Thoracic aorta (tissue), 2 donors: ENCODE measurements at places on chromosomes 12 and 14. TPM values are rescaled to one million over a fixed set of nuclear protein-coding genes. Genes with fewer than 3 reads are reported as not detected.

GRCh38 chr12:43728117-43728516, 30.5 kb downstream of the PUS7L start:
- H3K36me3 ChIP-seq = no peaks in the 10 kb centered on the region
- no peak overlapping the region for H3K27ac ChIP-seq
- no peak for DNase-seq
- H3K27me3 ChIP-seq = no peaks in the 10 kb centered on the region

DNA sequence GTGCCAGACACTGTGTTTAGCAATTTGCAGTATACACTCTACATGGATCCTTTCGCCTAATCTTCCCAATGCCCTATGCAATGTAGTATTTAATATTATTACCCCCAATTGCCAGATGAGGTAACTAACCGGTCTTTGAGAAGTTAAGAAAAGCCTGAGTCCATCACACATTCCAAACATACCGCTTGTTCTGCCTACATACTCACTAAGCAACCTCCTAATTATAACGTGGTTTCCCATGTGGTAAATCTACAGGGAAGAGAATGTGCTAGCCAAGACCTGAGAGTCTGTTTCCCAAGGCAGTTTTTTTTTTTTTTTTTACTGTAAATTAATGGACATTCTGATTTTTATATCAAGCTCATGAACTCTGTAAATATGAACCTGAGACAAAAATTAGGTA, 37.2 kb downstream of the ATP2B1 start:
- no peak for DNase-seq
- H3K27ac ChIP-seq = no peak overlapping the region
- H3K4me1 ChIP-seq = peaks cover 6% of the 10 kb centered on the region
- H3K27me3 ChIP-seq = no peaks in the 10 kb centered on the region
- no peaks in the 10 kb centered on the region for H3K36me3 ChIP-seq
- no peak overlapping the region for H3K4me3 ChIP-seq

GRCh38 chr12:127411166-127411915, 855.6 kb upstream of the TMEM132C start:
- H3K4me3 ChIP-seq = no peak overlapping the region
- H3K27ac ChIP-seq = no peak overlapping the region
- H3K4me1 ChIP-seq = no peaks in the 10 kb centered on the region
- no peaks in the 10 kb centered on the region for H3K27me3 ChIP-seq
- no peaks in the 10 kb centered on the region for H3K36me3 ChIP-seq
- no peak for DNase-seq

Gene ZNF385A
- total RNA-seq = 7.4 TPM

Gene KCNC2
- not detected for total RNA-seq

DNA sequence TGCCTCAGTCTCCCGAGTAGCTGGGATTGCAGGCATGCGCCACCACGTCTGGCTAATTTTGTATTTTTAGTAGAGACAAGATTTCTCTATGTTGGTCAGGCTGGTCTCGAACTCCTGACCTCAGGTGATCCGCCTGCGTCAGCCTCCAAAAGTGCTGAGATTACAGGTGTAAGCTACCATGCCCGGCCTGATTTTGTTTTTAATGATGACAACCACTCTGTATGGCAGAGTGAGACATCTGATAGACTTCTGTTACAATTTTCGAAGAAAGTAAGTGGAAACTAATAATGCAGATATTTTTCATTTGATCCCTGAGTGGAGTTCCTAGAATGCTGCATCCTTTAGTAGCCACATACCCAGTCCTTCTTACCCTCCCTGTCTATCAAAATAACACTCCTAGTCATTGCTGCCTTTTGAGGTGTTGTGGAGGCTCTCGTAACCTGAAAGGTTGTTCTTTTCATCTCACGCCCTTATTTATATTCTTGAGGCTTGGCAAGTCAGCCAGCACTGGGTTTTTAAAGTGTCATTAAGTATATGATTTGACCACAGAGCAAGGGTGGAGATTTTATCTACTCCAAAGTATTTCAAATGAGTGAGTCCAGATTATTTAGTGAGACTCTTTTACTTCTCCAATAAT, 5.9 kb upstream of the EID3 start:
- H3K27ac ChIP-seq = no peak overlapping the region
- H3K4me1 ChIP-seq = peaks cover 41% of the 10 kb centered on the region
- no peaks in the 10 kb centered on the region for H3K27me3 ChIP-seq
- H3K4me3 ChIP-seq = no peak overlapping the region
- no peak for DNase-seq

- no peaks in the 10 kb centered on the region for H3K36me3 ChIP-seq
- H3K4me3 ChIP-seq = no peak overlapping the region
- H3K4me1 ChIP-seq = no peaks in the 10 kb centered on the region
- H3K27me3 ChIP-seq = no peaks in the 10 kb centered on the region
- H3K27ac ChIP-seq = no peak overlapping the region
Measured at GRCh38 chr14:97369901-97370300, 572.7 kb downstream of the VRK1 start.

DNA sequence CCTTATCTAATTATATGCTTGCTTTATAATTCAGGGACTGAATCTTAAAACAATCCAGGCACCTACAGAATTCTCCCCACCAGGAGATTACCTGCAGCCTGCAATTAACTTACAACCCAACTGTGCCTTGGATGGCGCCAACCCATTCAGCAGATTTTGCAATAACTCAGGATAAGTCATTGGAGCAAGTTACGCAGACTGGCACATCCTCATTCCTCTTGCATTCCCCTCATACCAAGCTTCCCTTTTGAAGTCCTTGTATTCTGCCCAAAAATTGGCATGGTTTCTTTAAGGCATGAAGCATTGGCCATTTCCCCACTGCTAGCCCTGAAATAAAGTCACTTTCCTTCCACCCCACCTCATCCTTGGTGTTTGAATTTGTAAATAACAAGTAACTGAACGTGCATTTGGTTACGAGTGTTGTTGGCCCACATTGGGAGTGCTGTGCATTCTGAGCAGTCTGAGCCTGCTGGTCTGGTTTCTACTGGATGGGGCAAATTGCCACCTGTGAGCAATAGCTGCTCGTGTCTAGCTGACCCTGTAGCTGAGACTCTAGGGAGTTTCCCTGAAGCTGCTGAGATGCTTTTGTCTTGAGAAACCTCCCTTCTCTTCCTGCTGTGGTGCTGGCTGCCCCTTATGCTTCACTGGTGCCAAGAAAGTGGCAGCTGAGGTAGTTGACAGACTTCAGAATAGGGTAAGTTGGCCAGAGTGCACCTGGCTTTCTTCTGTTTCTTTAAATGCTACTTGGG, 99.2 kb upstream of the SCAF11 start:
- H3K4me3 ChIP-seq = no peak overlapping the region
- no peak for DNase-seq
- no peak overlapping the region for H3K27ac ChIP-seq
- no peaks in the 10 kb centered on the region for H3K27me3 ChIP-seq

GRCh38 chr14:66330228-66330627, 155.9 kb upstream of the CCDC196 start:
- H3K27me3 ChIP-seq = no peaks in the 10 kb centered on the region
- no peak overlapping the region for H3K27ac ChIP-seq
- H3K4me1 ChIP-seq = no peaks in the 10 kb centered on the region
- H3K4me3 ChIP-seq = no peak overlapping the region
- H3K36me3 ChIP-seq = no peaks in the 10 kb centered on the region

GRCh38 chr14:70201994-70202393, 13.2 kb upstream of the SLC8A3 start:
- no peaks in the 10 kb centered on the region for H3K27me3 ChIP-seq
- no peak overlapping the region for H3K27ac ChIP-seq
- H3K4me1 ChIP-seq = no peaks in the 10 kb centered on the region
- H3K4me3 ChIP-seq = no peak overlapping the region

- H3K36me3 ChIP-seq = no peaks in the 10 kb centered on the region
- peak overlapping the region; percentile 13 for H3K27ac ChIP-seq
- no peak overlapping the region for H3K4me3 ChIP-seq
- H3K4me1 ChIP-seq = peaks cover 9% of the 10 kb centered on the region
- H3K27me3 ChIP-seq = no peaks in the 10 kb centered on the region
Measured at GRCh38 chr14:52355526-52355925, 41.4 kb downstream of the PTGER2 start.

GRCh38 chr12:87051621-87052020, 795.4 kb upstream of the MGAT4C start:
- no peaks in the 10 kb centered on the region for H3K36me3 ChIP-seq
- no peak for DNase-seq
- H3K27me3 ChIP-seq = no peaks in the 10 kb centered on the region
- no peaks in the 10 kb centered on the region for H3K4me1 ChIP-seq
